ENCODE measurements at places on chromosomes 3 and 15.

DNA sequence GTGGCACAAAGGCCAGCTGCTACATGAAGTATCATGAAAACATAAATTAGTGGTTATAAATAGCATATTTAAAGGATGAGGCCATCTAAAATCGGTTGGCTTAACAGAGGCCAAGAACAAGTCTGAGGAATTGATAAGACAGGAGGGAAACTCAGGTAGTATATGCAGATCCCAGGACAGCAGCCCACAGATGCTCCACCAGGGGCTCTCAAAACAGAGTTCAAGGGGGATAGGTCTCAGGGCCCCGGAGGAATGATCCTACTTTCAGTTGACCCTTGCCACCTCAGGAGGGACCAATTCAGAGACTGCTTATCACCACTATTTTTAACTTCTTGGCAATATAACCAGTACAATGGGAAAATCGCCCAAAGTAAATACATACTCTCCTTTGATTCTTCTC lies 56.8 kb downstream of the RORA start:
- no peak for DNase-seq
- H3K27ac ChIP-seq, result no peak overlapping the region
- H3K4me1 ChIP-seq, result peaks cover 14% of the 10 kb centered on the region
- H3K27me3 ChIP-seq, result no peaks in the 10 kb centered on the region
- H3K36me3 ChIP-seq, result no peaks in the 10 kb centered on the region

GRCh38 chr3:197225579-197225978 lies 72.8 kb downstream of the DLG1 start:
- no peak overlapping the region for H3K27ac ChIP-seq
- no peak overlapping the region for H3K4me3 ChIP-seq
- H3K4me1 ChIP-seq, result peaks cover 3% of the 10 kb centered on the region
- H3K27me3 ChIP-seq, result no peaks in the 10 kb centered on the region

GRCh38 chr3:20375302-20375701 lies 189.3 kb upstream of the SGO1 start:
- no peak for DNase-seq
- H3K27me3 ChIP-seq, result no peaks in the 10 kb centered on the region
- no peaks in the 10 kb centered on the region for H3K4me1 ChIP-seq
- no peak overlapping the region for H3K27ac ChIP-seq
- no peaks in the 10 kb centered on the region for H3K36me3 ChIP-seq

- H3K27ac ChIP-seq, result no peak overlapping the region
- H3K36me3 ChIP-seq, result no peaks in the 10 kb centered on the region
- no peak overlapping the region for H3K4me3 ChIP-seq
- H3K4me1 ChIP-seq, result peaks cover 14% of the 10 kb centered on the region
- no peaks in the 10 kb centered on the region for H3K27me3 ChIP-seq
Measured at GRCh38 chr3:4856136-4856535, 123.1 kb upstream of the BHLHE40 start.

- no peak for DNase-seq
- peak overlapping the region; percentile 94 for H3K27ac ChIP-seq
- H3K4me1 ChIP-seq, result peaks cover 20% of the 10 kb centered on the region
Measured at GRCh38 chr3:129398803-129399144, 29.7 kb downstream of the EFCAB12 start.

DNA sequence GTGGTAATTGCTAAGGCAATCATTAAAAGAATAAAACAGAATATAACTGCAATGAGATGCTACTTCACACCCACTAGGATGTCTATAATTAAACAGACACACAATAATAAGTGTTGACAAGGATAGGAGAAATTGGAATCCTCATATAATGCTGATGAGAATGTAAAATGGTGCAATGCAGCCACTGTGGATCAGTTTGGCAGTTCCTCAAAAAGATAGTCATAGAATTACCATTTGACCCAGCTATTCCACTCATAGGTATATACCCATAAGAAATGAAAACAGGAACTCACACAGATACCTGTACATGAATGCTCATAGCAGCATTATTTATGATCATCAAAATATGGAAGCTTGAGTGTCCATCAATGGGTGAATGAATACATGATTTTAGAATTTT lies 9.6 kb upstream of the RNF111 start:
- DNase-seq, result no peak
- H3K27me3 ChIP-seq, result no peaks in the 10 kb centered on the region
- peaks cover 30% of the 10 kb centered on the region for H3K4me1 ChIP-seq
- no peak overlapping the region for H3K27ac ChIP-seq

GRCh38 chr3:102714567-102714966 lies 279.8 kb downstream of the ZPLD1 start:
- no peak overlapping the region for H3K27ac ChIP-seq
- no peak overlapping the region for H3K4me3 ChIP-seq
- H3K27me3 ChIP-seq, result no peaks in the 10 kb centered on the region
- no peaks in the 10 kb centered on the region for H3K4me1 ChIP-seq

- no peaks in the 10 kb centered on the region for H3K4me1 ChIP-seq
- H3K27me3 ChIP-seq, result no peaks in the 10 kb centered on the region
- H3K36me3 ChIP-seq, result no peaks in the 10 kb centered on the region
- H3K4me3 ChIP-seq, result no peak overlapping the region
Measured at GRCh38 chr15:65920121-65920520, 50.8 kb downstream of the RAB11A start.

- no peaks in the 10 kb centered on the region for H3K27me3 ChIP-seq
- H3K27ac ChIP-seq, result no peak overlapping the region
- H3K4me1 ChIP-seq, result no peaks in the 10 kb centered on the region
- no peak overlapping the region for H3K4me3 ChIP-seq
Measured at GRCh38 chr3:39668420-39668819, 141.0 kb upstream of the MYRIP start.

DNA sequence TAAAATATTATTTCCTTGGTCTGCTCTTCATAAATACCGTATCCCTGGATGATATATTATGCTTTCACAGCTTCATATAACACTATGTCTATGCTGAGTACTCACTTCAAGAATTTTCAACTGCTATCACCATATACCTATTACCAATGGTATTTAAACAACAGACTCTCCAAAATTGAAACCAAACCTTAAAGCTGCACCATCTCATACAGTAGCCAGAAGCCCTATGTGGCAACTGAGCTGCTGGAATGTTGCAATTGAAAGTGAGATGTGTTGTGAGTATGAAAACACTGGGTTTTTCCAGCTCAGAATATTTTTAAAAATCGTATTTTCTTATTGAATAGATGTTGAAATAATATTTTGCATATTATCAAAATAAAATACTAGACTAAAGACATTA lies 130.1 kb upstream of the GOLGA6L6 start:
- H3K4me3 ChIP-seq, result no peak overlapping the region
- no peaks in the 10 kb centered on the region for H3K36me3 ChIP-seq
- no peaks in the 10 kb centered on the region for H3K4me1 ChIP-seq
- no peaks in the 10 kb centered on the region for H3K27me3 ChIP-seq

DNA sequence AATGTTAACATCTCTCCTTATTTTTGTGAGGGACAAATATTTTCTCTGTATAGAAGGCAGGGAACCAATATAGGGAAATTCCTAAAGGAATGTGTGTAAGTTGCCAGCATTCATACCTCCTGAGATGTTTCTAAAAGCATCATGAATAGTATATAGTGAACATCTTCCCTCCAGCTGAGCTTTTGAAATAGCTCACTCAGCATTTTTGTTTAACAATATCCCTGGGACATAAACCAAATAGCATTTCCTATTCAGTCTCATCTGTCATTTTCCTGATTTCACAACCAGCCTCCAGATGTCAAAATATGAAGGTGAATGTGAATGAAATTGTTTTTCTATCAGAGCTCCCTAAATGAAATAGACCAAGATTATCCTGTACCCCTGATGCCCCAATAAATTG lies 137.2 kb downstream of the PPM1L start:
- no peaks in the 10 kb centered on the region for H3K36me3 ChIP-seq
- H3K27ac ChIP-seq, result no peak overlapping the region
- no peaks in the 10 kb centered on the region for H3K4me1 ChIP-seq
- H3K4me3 ChIP-seq, result no peak overlapping the region
- no peaks in the 10 kb centered on the region for H3K27me3 ChIP-seq

- no peaks in the 10 kb centered on the region for H3K4me1 ChIP-seq
- no peaks in the 10 kb centered on the region for H3K36me3 ChIP-seq
- no peak for DNase-seq
- H3K27ac ChIP-seq, result no peak overlapping the region
- H3K27me3 ChIP-seq, result no peaks in the 10 kb centered on the region
Measured at GRCh38 chr3:25821746-25822573, 32.1 kb downstream of the OXSM start.

DNA sequence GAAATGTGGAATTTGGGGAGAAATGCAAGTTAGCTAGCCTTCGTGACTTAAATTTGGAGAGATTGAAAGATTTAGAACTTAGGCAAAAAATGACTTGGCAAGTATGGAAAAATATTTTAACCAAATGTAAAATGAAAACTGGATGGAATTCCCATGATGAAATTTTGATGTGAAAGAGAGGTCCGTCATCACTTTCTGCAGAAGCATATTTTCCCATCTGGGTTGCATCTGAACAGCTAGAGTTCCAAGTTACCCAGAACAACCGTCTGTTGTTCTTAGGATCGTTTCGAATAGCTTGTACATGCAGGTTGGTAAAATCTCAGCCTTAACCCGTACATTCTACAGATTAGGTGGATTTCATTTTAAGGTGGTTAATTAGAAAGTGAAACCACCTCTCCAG lies 136.3 kb downstream of the GHSR start:
- no peak for DNase-seq
- peaks cover 9% of the 10 kb centered on the region for H3K36me3 ChIP-seq
- H3K27ac ChIP-seq, result no peak overlapping the region
- H3K4me3 ChIP-seq, result no peak overlapping the region
- H3K27me3 ChIP-seq, result no peaks in the 10 kb centered on the region

GRCh38 chr3:69791106-69791505 lies 51.8 kb downstream of the MITF start:
- DNase-seq, result no peak
- H3K27me3 ChIP-seq, result no peaks in the 10 kb centered on the region
- H3K36me3 ChIP-seq, result no peaks in the 10 kb centered on the region

GRCh38 chr15:72285927-72286516 lies 13.7 kb upstream of the PARP6 start:
- peak; percentile 15 for DNase-seq
- no peaks in the 10 kb centered on the region for H3K36me3 ChIP-seq
- no peaks in the 10 kb centered on the region for H3K27me3 ChIP-seq

DNA sequence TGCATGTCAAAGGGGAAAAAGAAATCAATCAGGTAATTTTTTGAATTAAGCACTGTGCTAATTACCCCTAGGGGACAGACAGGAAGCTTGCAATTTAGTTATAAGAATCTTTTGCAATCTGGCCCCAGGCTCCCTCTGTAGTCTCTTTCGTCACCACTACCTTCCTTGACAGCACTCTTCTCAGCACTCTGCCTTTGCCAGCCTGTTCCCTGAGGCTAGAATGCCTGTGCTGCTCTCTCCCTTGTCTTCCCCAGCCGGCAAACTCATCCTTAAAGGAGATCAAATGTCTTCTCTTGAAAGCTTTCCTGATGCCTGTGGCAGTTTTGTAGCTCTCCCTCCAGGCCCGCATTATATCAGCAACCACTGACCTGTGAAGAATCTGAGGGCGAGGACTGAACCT lies 32.4 kb upstream of the PRTG start:
- no peaks in the 10 kb centered on the region for H3K4me1 ChIP-seq
- H3K4me3 ChIP-seq, result no peak overlapping the region
- H3K36me3 ChIP-seq, result no peaks in the 10 kb centered on the region
- H3K27me3 ChIP-seq, result peaks cover 3% of the 10 kb centered on the region
- no peak overlapping the region for H3K27ac ChIP-seq
- no peak for DNase-seq

- no peaks in the 10 kb centered on the region for H3K4me1 ChIP-seq
- H3K27me3 ChIP-seq, result no peaks in the 10 kb centered on the region
- DNase-seq, result no peak
- H3K36me3 ChIP-seq, result no peaks in the 10 kb centered on the region
Measured at GRCh38 chr3:45362758-45363157, 25.6 kb upstream of the LARS2 start.

DNA sequence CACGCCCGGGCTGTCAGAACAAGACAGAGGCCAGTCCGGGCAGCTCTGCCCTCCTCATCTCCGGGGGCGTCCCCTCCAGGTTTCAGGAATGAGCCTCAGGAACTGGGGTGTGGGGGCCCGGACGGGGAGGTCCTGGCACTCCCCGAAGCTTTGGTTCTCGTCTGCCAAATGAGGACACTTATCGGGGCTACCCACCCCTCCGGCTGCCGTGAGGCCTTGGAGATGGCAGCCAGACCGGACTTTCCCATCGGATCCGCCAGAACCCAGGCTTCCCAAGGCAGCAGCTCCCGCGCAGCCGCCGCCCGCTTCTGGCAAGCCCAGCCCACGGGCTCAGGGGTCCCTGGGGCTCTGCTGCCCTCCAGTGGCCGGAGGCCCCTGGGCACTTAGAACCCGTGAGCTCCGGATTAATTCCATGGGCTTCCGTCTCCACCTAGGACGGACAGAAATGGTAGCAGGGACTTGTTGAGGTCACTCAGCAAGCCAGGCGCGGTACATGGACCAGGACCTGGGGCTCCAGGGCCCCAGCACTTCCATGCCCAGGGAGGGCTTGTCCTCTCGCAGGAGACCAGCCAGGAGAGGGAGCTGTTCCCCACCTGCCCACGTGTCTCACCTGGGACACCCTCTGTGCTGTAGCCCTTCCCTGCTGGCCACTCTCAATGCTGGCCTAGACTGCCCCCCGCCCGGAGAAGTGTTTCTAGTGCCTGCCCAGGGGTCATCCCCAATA lies 89.4 kb downstream of the LINGO1 start:
- peak overlapping the region; percentile 77 for H3K4me3 ChIP-seq
- H3K27me3 ChIP-seq, result no peaks in the 10 kb centered on the region
- H3K36me3 ChIP-seq, result no peaks in the 10 kb centered on the region

DNA sequence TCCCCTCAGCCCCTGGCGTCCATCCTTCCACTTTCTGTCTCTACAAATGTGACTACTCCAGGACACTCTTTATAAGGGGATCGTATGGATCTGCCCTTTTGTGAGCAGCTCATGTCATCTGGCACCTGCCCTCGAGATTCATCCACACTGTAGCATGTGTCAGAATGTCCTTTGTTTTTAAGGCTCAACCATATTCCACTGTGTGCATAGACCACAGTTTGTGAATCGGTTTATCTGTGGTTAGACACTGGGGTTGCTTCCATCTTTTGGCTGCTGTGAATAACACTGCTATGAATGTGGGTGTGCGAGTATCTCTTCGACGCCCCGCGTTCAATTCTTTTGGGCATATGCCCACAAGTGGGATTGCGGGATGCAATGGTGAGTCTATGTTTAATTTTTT lies 167.9 kb downstream of the NUP210 start:
- peaks cover 3% of the 10 kb centered on the region for H3K27me3 ChIP-seq
- no peak overlapping the region for H3K4me3 ChIP-seq
- H3K36me3 ChIP-seq, result no peaks in the 10 kb centered on the region
- H3K4me1 ChIP-seq, result no peaks in the 10 kb centered on the region
- no peak overlapping the region for H3K27ac ChIP-seq

DNA sequence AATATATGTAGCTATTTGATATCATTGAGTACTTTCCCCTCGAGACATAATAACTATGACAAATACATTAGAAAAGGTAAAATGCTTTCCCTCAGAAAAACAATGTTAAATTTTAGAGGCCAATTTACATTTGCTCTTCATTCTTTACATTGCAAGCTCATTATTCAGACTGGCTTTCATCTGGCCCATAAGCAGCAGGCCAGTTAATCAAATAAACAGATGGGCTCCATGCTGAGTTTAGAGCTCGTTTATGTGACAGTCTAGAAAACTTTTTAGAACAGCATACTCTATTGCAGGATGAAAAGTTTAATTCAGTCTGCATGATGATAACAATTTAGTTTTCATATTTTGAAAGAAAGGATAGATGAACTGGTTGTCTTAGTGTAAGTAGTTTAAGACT lies 150.6 kb downstream of the DUT start:
- no peak for DNase-seq
- H3K36me3 ChIP-seq, result no peaks in the 10 kb centered on the region
- H3K4me1 ChIP-seq, result no peaks in the 10 kb centered on the region
- H3K27ac ChIP-seq, result no peak overlapping the region
- no peaks in the 10 kb centered on the region for H3K27me3 ChIP-seq
